ENCODE measurements at places on chromosomes 1 and 21.

GRCh38 chr1:222641269-222641948 is 23.5 kb downstream of the MIA3 start:
- no peak for DNase-seq

DNA sequence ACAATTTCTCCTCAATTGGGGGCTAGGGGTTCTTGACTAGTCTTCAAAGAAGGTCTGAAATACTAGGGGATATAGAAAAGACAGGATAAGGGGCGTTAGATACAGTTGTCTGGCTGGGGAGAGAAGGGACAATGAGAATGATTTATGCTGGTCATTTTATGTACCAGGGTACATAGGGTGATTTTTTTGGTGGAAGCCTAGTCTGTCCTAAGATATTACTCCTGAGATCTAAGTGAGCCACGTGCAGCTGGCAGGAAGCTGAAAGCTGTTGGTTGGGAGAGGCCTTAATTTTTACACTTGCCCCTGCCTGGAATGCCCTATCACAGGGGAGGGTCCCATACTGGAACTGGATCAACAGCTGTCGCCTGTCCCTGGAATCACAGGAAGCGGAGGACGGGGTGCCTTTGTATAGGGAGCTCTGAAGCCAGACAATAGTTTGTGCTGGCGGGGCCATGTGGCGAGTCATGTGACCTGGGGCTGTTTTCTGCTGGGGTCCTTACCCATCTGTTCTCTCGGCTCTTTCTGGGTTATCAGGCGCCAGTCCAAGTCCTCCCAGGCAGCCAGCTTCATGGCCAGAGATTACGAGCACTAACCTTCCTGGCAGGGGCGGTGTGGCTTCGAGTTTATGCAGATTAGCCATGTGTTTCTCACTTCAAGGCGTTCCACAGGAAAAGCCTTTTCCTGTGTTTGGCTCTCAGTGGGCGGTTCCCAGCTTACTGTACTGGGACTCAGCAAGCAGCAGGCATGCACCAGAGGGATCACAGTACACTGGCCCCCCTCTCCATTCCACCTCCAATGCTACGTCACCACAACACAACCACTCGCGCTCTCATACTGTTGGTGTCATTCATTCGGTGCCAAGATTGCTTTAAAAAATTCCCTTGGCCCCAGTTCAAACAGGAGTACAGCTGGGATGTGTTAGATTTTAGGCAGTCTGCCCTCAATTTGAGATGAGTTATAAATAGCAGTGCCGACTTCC is 27.5 kb downstream of the ARID1A start:
- DNase-seq: peak; percentile 24

DNA sequence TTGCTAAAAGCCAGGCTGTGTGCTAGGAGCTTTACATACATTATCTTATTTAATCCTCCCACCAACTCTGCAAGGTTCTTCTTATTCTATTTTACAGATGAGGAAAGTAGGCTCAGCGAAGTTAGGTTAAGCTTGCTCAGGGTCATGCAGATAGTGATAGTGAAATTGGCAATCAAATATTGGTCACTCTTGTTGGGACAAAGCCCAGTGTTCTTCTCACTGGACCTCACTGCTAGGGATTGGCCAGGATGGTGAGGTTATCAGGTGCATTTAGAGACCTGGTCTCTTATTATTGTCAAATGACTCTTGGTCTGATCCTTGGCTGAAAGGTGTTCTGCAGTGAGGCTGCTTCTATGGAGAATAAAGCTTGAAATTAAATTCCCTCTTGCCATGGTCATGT is 145.1 kb downstream of the CNIH3 start:
- no peak for DNase-seq

GRCh38 chr1:99756598-99756997 is 9.8 kb downstream of the FRRS1 start:
- no peak for DNase-seq

DNA sequence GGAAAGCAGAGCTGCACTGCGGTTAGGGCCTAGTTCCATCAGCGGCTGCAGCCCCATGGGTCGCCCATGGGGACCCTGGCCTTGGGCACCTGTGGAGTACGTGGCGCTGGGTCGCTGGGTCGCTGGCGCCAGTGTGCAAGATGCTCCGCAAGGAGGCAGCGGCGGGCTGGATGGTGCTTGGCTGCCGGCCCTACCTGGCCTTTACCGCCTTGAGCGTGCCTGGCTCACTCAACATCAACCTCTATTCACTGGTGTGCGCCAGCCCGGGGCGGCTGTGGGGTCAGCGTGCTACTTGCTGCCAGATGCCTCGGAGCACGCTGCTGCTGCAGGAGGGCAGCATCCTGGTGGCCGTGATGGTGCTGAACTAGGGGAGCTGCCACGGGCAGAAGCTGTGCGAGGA is 85.1 kb upstream of the RHOU start:
- no peak for DNase-seq

DNA sequence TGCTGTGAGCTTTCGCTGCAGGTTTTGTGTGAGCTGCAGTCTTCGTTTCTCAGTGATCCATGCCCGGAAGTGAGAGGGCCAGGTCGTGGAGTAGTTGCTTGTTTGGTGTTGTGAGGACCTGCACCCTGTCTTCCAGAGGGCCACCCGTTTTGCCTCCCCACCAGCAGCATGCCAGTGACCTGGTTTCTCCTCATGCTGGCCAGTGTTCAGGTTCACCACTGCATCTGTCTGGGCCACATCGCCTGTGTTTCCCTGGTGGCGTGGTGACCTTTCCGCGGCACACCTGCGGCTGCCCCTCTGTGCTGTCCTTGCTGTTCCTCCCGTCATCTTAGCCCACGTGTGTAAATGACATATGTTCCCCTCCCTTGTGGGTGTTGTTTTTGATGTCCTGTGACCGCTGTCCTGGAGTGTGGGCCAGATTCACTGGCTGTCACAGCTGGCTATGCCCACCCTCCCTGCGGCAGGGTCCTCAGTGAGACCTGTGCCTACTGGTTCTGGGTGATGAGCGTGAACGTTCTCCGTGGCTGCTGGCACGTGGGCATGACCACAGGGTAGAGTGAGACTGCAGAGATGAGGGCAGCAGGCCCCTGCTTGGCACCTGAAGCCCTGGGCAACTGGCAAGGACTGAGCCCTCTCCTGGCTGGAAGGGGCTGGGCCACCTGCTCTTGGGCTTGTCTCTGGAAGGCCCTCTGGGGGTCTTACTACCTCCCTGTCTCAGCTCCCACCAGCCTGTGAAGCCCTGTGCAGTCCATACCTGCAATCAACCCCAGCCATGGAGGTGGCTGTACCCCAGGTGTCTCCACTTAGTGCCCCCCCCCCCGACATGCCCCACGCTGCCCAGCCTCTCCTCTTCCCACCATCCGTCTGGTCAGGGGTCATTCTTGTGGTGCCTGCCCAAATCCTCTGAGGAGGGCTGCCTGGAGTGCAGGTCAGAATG is 7.3 kb downstream of the IBA57 start:
- no peak for DNase-seq

- no peak for DNase-seq
Measured at GRCh38 chr1:145983960-145984830, 12.2 kb downstream of the TXNIP start.

DNA sequence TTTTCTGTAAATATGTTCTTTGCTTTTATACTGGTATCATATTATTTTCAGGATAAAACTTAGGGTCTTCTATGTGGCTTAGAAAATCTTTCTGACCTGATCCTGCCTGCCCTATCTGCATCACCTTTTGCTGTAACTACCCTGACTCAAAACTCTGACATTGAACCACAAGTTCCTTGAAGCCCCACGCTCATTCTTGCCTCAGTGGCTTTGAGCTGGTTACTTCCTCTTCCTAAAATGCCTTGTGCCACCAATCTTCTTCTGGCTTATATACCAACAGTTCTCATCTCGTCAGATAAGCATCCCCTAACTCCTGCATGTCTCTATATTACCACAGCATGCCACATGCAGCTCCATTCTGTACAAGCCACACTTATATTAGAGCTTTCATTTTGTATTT is 84.5 kb upstream of the LRRC7 start:
- no peak for DNase-seq

DNA sequence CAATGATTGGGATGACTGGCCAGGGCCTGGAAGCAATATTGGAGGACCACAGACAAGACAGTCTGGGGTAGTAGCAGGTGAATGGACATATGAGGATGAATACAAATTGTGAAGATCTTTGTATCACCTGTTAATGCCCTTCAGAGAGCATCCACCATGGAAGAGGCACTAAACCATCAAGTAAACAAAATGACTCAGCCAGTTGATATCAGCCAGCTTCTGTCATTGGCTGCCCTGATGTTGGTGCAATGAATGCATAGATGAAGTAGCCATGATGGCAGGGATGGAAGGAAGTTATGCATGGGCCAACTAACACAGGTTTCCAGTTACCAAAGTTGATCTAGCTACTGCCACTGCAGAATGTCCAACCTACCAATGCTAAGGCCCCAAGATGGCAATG is 16.1 kb upstream of the ERI3 start:
- no peak for DNase-seq

GRCh38 chr1:192914092-192914491 is 105.3 kb downstream of the RGS2 start:
- no peak for DNase-seq
